ENCODE measurements at places on chromosomes 16 and 17.

GRCh38 chr17:17558431-17558830 lies 33.1 kb downstream of the PEMT start:
- DNase-seq: no peak

GRCh38 chr17:21066394-21066793 lies 23.6 kb upstream of the USP22 start:
- DNase-seq: no peak

- DNase-seq: no peak
Measured at GRCh38 chr16:30966033-30966619, 8.6 kb downstream of the SETD1A start.

- no peak for DNase-seq
Measured at GRCh38 chr16:50316102-50316847, 49.9 kb downstream of the ADCY7 start.

DNA sequence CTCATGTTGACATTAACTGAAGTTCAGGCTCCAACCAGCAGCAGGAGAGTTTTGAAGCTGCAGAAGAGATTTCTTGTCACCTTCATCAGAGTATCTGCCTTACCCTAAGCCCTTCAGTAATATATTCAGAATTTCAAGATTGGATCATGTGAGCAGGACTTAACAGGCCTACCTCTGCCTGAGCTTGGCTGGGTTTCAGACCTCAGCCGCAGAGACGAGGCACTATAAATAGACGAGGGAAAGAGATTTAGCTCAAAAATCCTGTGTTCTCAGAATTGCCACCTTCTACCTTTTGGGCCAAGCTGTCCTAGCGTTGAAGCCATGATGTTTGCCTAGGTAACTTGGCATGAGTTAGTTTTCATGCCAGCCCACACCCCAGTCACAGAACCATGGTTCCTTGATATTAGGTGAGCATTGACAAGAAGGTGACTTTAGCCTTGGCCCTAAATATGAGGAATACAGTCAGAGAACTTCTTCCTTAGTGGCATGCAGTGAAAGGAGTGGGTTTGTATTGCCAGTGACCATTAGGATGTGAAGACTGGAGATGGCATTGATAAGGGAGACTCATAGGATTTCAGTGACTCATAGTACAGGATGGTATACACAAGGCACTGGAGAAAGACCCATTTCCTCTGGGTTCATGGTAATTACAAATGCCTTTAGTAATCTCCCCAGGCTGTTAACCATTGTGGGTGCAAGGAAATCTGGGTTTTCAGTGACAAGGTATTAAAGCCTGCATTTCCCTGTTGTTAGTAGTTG lies 224.3 kb downstream of the MSI2 start:
- no peak for DNase-seq

DNA sequence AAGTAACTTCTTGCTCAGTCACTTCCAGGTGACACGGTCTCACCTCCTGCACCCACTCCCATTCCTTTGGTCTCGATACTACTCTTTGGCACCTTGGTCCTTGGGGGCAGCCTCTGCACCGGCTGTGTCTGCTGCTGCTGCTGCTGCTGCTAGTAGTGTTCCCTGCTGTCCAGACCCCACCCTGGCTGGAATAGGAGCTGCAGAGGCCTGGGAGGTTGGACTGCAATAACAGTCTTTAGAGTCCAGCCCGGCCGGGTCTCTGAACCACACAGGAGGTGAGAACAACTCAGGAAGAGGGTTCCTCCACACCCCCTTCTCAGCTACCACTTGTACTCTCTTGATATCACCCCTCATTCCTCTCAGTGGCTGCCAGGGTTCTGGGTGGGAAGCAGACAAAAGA lies 231.1 kb upstream of the NLRP1 start:
- DNase-seq: no peak

GRCh38 chr17:75759457-75759856 lies 5.5 kb downstream of the GALK1 start:
- DNase-seq: no peak

GRCh38 chr17:75825149-75825552 lies 19.1 kb downstream of the UNC13D start:
- DNase-seq: no peak

GRCh38 chr16:65660390-65660789 lies 538.5 kb upstream of the CDH11 start:
- DNase-seq: no peak

DNA sequence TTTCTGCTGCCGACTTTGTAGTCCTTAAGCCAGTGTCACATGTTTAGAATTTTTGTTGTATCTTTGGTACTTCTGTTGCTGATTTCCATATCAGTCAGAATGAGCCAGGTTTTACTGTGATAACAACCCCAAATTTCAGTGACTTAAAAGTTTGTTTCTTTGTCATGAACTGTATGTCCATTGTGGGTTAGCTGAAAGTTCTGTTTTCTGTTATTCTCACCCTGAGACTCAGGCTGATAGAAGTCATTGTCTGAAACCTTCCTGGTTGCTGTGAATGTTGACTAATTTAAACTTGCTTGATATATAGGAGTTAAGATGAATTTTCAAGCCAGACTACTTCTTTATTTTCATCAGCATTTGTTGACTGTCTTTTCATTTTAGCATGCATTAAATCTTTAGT lies 68.8 kb downstream of the MRTFB start:
- DNase-seq: no peak

DNA sequence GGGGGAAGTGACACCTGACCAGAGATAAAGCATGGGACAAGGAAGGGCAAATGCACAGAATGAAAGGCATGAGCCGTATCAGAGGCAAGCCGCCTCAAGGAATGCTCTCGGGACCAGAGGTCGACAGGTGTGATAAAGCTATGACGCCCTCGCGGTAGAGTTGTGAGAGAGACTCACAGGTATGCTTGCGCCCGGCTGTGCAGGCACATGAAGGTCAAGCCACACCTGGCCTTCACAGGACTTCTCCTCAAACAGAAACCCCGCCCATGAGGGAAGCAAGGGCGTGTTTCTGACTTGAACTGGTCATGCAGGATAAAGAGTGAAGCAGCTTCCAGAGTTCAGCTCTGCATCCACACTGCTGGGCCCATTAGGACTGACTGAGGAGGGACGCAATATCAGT lies 7.8 kb downstream of the NCBP3 start:
- DNase-seq: no peak

- DNase-seq: no peak
Measured at GRCh38 chr17:41734139-41734948, at the start of gene HAP1. HAP1 (minus strand) TSS chr17:41734643; CDS start chr17:41734634, 9 bp downstream.

DNA sequence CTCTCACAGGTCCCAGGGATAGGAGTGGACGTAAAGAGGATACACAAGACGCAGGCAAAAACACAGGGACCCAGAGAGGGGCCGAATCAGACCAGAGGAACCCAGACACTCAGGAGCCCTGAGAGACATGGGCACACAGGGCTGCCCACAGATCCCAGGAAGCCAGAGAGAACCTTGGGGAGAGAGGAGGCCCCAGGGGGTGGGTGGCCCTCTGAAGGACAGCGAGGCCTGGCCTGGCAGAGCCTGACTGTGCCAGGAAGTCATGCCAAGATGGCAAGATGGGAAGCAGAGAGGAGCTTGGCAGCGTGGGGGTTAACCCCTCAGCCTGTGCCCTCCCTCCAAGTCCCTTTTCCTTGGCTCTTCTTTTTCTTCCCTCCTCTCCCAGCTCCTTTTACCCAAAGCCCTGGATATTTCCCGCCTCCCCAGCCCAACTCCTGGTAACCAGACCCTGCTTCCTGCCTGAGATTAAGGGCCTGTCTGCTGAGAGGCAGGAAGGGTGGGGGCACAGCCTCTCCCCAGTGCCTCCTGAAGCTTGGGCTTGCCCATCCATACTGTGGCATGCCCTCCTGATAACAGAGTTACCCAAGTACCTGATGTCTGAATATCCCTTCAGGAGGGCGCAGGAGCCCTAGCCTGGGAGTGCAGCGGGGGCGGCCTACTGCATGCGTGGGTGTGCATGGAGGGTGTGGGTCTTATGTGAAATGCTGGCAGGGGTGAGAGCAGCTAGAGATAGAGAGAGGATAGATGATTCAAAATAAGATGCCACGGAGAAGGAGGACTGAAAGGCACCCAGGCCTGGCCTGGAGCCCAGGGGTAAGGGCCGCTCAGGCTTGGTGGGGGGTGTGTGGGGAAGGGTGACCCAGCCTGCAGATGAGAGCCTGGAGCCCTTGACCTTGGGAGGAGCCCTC lies 6.0 kb upstream of the TBX21 start:
- DNase-seq: no peak

GRCh38 chr17:930258-930657 lies 49.3 kb downstream of the NXN start:
- no peak for DNase-seq
